ENCODE measurements at places on chromosomes 3 and 15. TPM values are rescaled to one million over a fixed set of nuclear protein-coding genes. Genes with fewer than 3 reads are reported as not detected.

ANKRD63 gene
- not detected for polyA plus RNA-seq

APBA2 gene
- polyA plus RNA-seq, result 18.3 TPM

DNA sequence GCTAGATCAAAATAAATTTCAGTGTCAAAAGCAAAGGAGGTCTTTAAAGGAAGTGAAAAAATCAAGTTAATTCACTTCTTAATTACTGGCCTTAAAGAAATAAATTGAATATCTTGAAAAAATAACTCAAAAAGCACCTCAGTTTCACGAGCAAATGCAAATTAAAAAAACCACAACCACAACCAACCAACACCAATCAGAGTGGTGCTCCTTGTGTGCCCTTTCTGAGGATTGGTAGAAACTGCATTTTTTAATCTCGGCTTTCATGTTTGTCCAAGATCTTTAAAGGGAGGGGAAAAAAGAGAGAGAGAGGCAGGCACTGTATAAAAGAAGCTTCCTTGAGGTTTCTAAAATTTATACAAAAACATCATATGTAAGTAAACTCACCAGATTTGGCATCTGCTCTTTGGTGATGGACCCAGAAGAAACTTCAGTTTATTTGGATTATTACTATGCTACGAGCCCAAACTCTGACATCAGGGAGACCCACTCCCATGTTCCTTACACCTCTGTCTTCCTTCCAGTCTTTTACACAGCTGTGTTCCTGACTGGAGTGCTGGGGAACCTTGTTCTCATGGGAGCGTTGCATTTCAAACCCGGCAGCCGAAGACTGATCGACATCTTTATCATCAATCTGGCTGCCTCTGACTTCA is at the start of gene GPR15:
Gene GPR15, plus strand, starts transcription at position 357 of the 653 bp plus-strand sequence. Its CDS starts 56 bp downstream, at position 413.
- no peak for DNase-seq

DNA sequence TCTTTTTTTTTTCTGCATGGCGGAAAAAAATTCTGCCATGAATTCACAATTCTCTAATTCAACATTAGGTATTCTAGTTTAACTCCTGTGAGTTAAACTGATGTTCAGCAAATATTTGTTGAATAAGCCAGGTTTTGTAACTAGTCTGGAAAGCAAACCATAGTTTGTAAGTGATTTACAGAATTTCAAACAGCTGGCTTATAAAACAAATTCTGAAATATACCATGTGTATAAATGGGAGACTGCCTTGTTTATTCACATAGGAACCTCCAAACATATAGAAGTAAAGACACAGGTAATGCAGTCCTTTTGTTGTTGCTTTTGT is 101.1 kb downstream of the IL1RAP start:
- no peak for DNase-seq

- no peak for DNase-seq
These were observed 112.7 kb downstream of the TNIK start for GRCh38 chr3:171347301-171348039.

MRAS gene
- polyA plus RNA-seq, result 30.8 TPM

ACTRT3 gene
- 4.9 TPM for polyA plus RNA-seq

NEK10 gene
- polyA plus RNA-seq, result 2.2 TPM

- peak; percentile 67 for DNase-seq
These were observed 254.9 kb upstream of the TBL1XR1 start for GRCh38 chr3:177451864-177452830.

- no peak for DNase-seq
These were observed 141.7 kb downstream of the ITPR1 start for GRCh38 chr3:4634894-4635293.

EPHA3 gene
- 4.3 TPM for polyA plus RNA-seq

DNA sequence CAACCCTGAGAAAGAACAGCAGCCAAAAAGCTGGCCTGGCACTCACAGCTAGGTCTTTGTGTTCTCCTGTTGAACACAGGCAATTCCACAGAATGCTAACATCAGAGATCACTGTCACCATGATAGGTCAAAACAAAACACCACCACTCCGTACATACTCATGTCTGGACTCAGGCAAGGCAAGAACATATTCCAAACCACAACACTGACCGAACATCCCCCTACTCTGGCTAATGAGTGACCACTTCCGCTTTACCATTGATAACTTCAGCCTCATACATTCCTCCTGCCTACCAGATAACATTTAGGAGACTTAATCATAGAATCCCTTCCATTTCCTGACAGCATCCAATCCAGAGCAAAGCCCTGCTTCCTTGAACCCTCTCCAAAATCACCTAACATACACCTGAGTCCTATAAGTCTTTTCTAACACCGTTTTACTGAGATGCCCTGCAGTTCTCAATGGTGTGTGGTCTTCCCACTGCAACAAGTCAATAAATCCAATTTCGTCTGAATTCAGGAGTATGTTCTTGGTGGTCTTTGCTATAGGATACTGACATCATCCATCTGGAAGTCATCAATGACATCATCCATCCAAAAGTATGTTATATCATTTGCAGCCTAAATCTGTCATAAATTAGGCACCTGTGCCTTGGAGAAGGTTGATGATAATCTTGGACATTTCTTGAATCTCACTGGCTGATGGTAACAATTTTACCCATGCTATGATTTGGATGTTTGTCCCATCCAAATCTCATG is 23.7 kb downstream of the RIOX2 start:
- DNase-seq, result no peak

DNA sequence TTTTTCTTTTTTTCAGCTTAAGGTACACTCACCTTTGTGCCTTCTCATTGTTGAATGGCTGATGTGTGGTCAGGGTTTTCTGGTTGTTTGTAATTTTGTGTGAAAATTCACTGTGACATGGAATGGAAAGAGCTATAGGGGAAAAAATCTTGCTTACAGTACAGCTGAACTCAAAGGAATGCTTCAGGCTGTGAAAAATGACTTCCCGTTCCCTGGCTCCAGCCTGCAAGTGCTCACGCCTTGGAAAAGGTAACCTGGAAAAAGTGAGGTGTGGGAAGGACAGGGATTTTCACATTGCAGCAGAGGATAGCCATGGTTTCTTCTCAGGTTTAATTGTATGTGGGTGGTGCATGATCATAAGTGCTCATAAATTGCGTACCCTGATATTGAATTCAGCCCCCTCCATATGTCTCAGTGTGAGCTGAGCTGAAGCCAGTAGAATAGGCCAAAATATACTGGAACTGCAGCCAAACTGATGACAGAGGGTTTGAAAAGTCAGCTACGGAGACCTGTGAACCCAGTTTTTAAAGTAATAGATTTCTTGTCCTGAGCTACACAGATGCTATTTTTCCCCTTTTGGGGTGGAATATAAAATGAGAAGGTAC is 228.7 kb upstream of the RASGRP1 start:
- no peak for DNase-seq

PPP2R3A gene
- polyA plus RNA-seq, result 21.5 TPM

DNA sequence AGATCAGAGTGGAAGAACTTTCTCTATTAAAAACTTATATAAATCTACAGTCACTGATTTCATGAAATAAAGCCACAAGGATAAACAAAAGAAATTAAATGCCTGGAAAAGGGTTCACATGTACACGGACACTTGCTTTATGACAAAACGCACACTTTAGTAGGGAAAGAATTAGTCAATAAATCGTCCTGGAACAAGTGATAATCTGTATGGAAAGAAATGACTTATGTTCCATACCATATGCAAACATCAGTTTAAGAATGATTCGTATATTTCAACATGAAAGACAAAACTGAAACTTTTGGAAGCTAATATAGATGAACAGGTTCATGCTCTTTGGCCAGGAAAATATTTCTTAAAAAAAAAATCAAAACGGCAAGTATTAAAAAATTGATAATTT is 40.2 kb downstream of the MEF2A start:
- no peak for DNase-seq

DNA sequence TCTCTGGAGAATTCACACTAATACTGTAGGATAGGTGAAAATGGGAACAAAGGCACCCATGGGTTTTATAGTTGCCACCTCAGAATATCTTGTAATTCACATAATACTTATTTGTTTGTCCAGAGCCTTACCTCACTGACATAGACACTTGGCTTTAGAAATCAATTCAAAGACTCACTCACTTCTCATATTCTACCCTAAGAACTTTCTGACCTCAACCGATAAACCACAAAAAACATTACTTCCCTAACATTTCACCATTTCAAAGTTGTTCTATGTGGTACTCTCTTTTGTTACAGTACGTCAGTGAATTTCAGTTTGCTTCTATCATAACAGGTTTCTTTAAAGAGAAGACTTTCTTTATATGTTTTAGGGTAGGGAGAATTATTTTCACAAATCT is 359.3 kb downstream of the IGSF11 start:
- no peak for DNase-seq

- DNase-seq, result no peak
These were observed 1.5 kb downstream of the UQCC5 start for GRCh38 chr3:52537726-52538421.

PARP6 gene
- polyA plus RNA-seq, result 133 TPM

DNA sequence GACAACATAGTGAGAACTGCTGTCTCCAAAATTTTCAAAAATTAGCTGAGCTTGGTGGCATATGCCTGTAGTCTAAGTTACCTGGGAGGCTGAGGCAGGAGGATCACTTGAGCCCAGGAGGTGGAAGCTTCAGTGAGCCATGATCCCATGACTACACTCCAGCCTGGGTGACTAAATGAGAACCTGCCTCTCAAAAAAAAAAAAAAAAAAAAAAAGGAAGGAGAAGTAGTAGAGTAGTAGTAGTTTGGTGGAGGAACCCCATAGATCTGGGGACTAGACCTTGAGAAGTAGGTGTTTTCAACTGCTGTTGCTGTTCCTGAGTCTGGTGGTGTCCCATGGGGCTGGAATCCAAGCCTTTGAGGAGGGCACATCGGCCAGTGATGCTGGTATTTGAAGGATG is 38.4 kb upstream of the UBE2E2 start:
- no peak for DNase-seq

FOXB1 gene
- polyA plus RNA-seq, result 0.20 TPM

DNA sequence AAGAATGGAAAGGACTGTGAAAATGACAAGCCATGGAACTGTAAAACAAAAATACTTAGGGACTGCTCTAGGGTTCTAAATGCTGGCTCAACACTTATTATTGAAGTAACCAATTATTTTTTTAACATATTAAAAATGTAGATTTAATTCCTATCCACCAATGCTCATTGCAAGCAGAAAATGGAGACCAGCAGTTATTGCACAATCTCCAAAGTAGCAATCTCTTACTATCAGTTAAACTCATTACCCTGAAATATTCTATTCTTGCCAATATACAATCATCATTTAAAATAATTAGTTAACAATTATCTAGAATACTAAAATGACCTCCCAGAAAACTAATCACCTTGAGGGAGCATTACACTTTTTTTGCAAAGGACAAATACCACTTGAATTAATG is 499.8 kb downstream of the NAALADL2 start:
- no peak for DNase-seq

OXSR1 gene
- polyA plus RNA-seq, result 52.0 TPM

GRCh38 chr3:112908252-112908651 is 61.6 kb upstream of the CD200R1L start:
- DNase-seq, result no peak

- DNase-seq, result no peak
These were observed 14.0 kb downstream of the SMAD3 start for GRCh38 chr15:67079361-67079760.

GRCh38 chr15:84915606-84915958 is 31.1 kb downstream of the SLC28A1 start:
- no peak for DNase-seq

TMEM207 gene
- polyA plus RNA-seq, result 20.3 TPM

DNA sequence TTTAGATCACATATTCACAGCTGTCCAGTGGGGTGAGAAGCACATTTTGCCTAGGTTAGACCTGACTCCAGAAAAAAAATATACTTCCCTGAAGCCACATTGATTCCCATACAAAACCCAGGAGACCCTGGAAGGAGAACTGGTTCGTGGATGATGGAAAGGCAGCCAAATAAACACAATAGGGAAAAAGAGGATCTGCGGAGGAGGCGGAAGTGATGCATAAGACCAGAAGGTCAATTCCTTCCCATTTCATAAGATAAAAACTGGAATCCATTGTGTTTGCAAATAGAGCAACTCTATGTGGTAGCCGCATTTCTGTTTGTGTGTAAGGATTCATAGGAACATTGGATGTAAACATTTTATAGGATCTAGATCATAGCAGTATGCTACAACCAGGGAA is 781.9 kb upstream of the GRM7 start:
- no peak for DNase-seq

- DNase-seq, result no peak
These were observed 32.0 kb downstream of the HRH1 start for GRCh38 chr3:11186318-11186692.

KNL1 gene
- 16.5 TPM for polyA plus RNA-seq

CHRM5 gene
- polyA plus RNA-seq, result 0.25 TPM

- DNase-seq, result no peak
These were observed 67.5 kb upstream of the LCTL start for GRCh38 chr15:66633041-66633937.

VEPH1 gene
- 48.9 TPM for polyA plus RNA-seq

DNA sequence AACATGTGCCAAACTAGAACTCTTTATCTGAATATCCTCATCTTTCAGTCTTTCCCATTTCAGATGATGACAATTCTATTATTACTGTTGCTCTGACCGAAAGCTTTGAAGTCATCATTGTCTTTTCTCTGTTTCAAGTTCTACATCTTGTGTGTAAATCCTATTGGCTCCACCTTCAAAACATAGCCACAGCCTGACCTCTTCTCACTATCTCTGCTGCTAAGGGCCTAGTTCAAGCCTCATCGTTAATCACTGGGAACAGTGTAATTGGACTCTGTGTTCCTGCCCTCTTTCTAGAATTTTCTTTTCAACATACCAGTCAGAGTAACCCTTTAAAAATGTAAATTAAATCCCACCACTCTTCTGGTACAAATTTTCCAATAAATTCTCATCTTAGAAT is 105.1 kb downstream of the OXSM start:
- no peak for DNase-seq

GRCh38 chr3:145550522-145550921 is 610.5 kb downstream of the PLOD2 start:
- DNase-seq, result no peak

GRCh38 chr3:106157411-106157810 is 288.6 kb upstream of the CBLB start:
- DNase-seq, result no peak

GRCh38 chr3:57046101-57046765 is 14.2 kb upstream of the SPATA12 start:
- DNase-seq, result no peak

Data from renal pelvis (tissue), 12 donors.